Astrocyte (in vitro differentiated cells and primary cell): ENCODE measurements at places on chromosomes 2 and 18.
A peak's percentile ranks its signal among the peaks of the same experiment; 100 is the strongest.

- H3K36me3 ChIP-seq, result no peaks in the 10 kb centered on the region
- peaks cover 4% of the 10 kb centered on the region for H3K27me3 ChIP-seq
- DNase-seq, result no peak
- H3K4me3 ChIP-seq, result no peak overlapping the region
Observed at GRCh38 chr18:10670856-10671255, 145.0 kb downstream of the NAPG start.

GRCh38 chr2:70977605-70978205 is 725 bp upstream of the ANKRD53 start:
- peaks cover 17% of the 10 kb centered on the region for H3K4me1 ChIP-seq
- H3K36me3 ChIP-seq, result no peaks in the 10 kb centered on the region
- no peaks in the 10 kb centered on the region for H3K27me3 ChIP-seq
- peak overlapping the region; percentile 73 for H3K27ac ChIP-seq

- no peak for DNase-seq
- H3K4me3 ChIP-seq, result no peak overlapping the region
- no peaks in the 10 kb centered on the region for H3K4me1 ChIP-seq
- H3K36me3 ChIP-seq, result no peaks in the 10 kb centered on the region
- no peak overlapping the region for H3K27ac ChIP-seq
Observed at GRCh38 chr18:57469884-57470283, 34.7 kb downstream of the ONECUT2 start.

GRCh38 chr2:175166216-175166824 is 1.7 kb downstream of the ATF2 start:
- H3K27ac ChIP-seq, result no peak overlapping the region
- no peaks in the 10 kb centered on the region for H3K36me3 ChIP-seq
- H3K4me1 ChIP-seq, result peaks cover 7% of the 10 kb centered on the region

- H3K27me3 ChIP-seq, result no peaks in the 10 kb centered on the region
- H3K4me3 ChIP-seq, result no peak overlapping the region
- H3K36me3 ChIP-seq, result no peaks in the 10 kb centered on the region
- no peak for DNase-seq
Observed at GRCh38 chr2:98518101-98518500, 73.4 kb downstream of the INPP4A start.

DNA sequence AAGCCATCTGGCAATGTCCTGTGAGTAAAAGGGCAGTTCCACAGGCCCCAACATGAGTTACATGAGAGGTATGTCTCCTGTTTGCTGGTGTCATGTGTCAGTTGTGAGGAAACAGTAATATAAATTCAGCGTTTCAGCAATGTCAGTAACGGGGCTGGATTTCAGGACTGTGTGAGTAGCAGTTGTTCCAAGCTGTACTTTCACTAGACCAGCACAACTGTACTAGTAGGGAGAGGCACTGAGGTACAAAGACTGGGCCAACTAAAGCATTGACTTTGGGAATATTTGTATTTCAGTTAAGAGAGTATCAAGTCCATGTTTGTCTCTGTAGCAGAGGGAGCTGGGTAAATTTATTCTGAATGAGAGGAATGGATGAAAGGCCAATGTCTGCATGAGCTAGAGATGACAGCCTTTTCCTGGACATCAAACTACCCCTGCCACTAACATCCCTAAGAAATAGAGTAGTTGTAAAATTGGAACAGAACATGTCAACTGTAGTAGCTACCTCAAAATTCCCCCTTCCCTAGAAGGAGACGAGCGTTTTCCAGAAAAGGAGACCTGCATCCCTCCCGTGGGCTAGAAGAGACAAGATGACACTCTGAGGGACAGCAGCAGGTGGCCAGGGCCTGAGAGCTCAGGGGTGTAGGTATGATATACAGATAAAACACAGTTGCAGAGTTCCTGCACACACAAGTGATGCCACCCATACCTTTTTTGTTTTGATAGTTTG is 24.4 kb downstream of the EIF4E2 start:
- peaks cover 14% of the 10 kb centered on the region for H3K4me1 ChIP-seq
- DNase-seq, result no peak
- no peaks in the 10 kb centered on the region for H3K27me3 ChIP-seq
- H3K4me3 ChIP-seq, result no peak overlapping the region
- no peak overlapping the region for H3K27ac ChIP-seq
- peaks cover 12% of the 10 kb centered on the region for H3K36me3 ChIP-seq

GRCh38 chr18:59547581-59548182 is 149.5 kb downstream of the CCBE1 start:
- H3K27me3 ChIP-seq, result no peaks in the 10 kb centered on the region
- no peak overlapping the region for H3K27ac ChIP-seq
- no peak overlapping the region for H3K4me3 ChIP-seq
- peak; percentile 92 for DNase-seq
- H3K36me3 ChIP-seq, result no peaks in the 10 kb centered on the region

DNA sequence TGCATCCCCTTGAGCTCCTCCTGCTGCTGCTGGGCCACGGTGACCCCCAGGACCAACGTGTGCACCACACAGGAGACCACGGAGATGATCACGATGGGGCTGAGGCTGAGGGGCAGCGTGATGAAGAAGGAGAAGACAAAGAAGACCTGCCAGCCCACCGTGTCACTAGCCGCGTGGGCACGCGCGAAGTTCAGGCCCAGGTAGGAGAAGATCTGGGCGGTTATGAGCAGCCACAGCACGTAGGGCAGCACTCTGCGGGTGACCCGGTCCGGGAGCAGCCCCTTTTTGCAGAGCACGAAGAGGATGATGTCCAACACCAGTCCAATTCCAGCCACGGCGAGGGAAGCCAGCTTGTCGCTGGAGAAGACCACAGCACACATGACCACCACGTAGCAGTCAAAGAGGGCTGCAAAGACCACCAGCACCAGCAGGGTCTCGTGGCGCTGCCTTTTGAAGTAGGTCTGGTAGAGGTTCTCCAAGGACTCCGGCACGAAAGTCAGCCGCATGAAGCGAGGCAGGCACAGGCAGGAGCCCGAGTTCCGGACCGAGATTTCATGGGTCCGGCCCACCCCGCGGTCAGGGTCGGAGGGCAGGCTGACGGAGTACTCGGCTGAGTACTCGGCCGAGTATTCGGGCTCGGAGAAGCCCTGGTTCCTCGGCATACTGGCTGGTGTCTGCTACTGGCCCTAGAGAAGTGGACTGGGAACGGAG is 1.6 kb downstream of the ADCY3 start:
- peaks cover 11% of the 10 kb centered on the region for H3K4me1 ChIP-seq
- no peak overlapping the region for H3K4me3 ChIP-seq
- DNase-seq, result no peak
- no peaks in the 10 kb centered on the region for H3K36me3 ChIP-seq

- peak; percentile 48 for DNase-seq
- H3K27me3 ChIP-seq, result no peaks in the 10 kb centered on the region
- no peak overlapping the region for H3K4me3 ChIP-seq
- H3K4me1 ChIP-seq, result peaks cover 17% of the 10 kb centered on the region
Observed at GRCh38 chr2:9102861-9103662, 99.6 kb upstream of the MBOAT2 start.

DNA sequence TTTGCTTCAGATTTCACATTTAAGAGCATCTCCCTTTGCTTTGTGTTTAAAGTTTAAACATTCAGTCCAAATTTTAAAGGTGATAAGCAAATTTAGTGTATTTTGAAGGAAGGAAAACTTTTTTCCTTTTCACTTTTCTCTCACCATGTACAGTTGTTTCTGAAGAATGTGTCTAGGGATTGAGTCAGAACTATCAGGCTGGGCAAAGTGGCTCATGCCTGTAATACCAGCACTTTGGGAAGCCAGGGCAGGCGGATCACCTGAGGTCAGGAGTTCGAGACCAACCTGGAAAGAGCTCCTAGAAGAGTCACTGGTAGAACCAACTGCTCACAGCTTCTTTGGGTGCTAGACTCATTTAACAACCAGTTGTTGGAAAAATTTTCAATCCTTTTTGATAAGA is 327.0 kb upstream of the THUMPD2 start:
- H3K27me3 ChIP-seq, result no peaks in the 10 kb centered on the region
- no peaks in the 10 kb centered on the region for H3K36me3 ChIP-seq
- H3K4me1 ChIP-seq, result peaks cover 34% of the 10 kb centered on the region
- peak overlapping the region; percentile 5 for H3K27ac ChIP-seq

DNA sequence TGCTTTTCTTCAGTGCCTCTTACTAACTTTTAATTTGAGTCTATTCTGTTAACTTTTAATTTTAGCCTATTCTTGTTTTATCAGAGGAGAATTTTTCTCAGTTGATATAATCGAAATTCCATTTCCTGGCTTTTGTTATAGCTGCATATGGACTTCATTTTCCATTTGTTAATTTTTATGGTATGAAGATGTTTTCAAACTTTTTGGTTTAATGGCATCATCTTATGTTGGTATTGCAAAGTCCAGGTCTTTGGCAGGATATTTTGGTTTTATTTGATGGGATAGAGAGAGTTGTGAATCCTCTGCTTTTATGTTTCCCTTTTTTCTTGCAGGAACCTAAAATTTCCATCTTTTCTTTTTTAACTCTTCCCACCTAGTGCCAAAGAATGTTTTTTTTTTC is 70.9 kb upstream of the RAPGEF4 start:
- H3K27ac ChIP-seq, result no peak overlapping the region
- H3K27me3 ChIP-seq, result no peaks in the 10 kb centered on the region
- no peak overlapping the region for H3K4me3 ChIP-seq
- H3K4me1 ChIP-seq, result no peaks in the 10 kb centered on the region

- peaks cover 6% of the 10 kb centered on the region for H3K4me1 ChIP-seq
- no peaks in the 10 kb centered on the region for H3K27me3 ChIP-seq
- H3K4me3 ChIP-seq, result no peak overlapping the region
- H3K36me3 ChIP-seq, result no peaks in the 10 kb centered on the region
- no peak overlapping the region for H3K27ac ChIP-seq
Observed at GRCh38 chr2:74079522-74080341, 68.0 kb downstream of the BOLA3 start.

GRCh38 chr2:29014331-29014730 is 33.2 kb downstream of the TOGARAM2 start:
- H3K27me3 ChIP-seq, result no peaks in the 10 kb centered on the region
- no peaks in the 10 kb centered on the region for H3K36me3 ChIP-seq
- H3K27ac ChIP-seq, result no peak overlapping the region
- H3K4me3 ChIP-seq, result no peak overlapping the region
- H3K4me1 ChIP-seq, result peaks cover 44% of the 10 kb centered on the region

GRCh38 chr2:231161877-231162329 is 36.5 kb upstream of the ARMC9 start:
- H3K27ac ChIP-seq, result peak overlapping the region; percentile 96
- peaks cover 18% of the 10 kb centered on the region for H3K36me3 ChIP-seq
- no peaks in the 10 kb centered on the region for H3K27me3 ChIP-seq

DNA sequence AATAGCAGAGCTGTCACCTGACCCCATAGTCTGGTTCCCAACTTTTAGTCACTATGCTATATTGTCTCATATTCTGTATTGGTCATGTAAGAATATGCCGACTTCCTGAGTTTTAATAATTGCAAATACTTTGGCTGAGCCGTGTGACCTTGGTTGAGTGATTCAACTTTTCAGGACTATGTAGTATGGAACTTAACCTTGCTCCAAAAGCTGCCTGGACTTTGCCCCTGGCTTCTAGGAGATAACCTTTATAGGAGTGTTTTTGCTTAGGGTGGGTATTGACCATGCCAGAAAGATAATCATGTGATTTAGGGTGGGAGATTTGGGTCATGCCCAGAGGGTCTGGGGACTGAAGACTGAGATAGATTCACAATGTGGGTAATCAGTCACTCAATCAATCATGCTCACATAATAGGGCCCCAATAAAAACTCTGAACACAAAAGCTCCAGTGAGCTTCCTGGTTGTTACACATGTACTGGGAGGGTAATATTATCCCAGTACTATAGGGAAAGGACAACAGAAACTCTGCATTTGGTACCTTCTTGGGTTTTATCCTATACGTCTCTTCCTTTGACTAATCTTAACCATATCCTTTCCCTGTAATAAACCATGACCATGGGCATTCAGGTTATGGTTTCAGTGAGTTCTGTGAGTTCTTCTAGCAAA is 235.6 kb downstream of the RNF152 start:
- H3K4me1 ChIP-seq, result no peaks in the 10 kb centered on the region
- H3K27ac ChIP-seq, result no peak overlapping the region
- DNase-seq, result no peak

DNA sequence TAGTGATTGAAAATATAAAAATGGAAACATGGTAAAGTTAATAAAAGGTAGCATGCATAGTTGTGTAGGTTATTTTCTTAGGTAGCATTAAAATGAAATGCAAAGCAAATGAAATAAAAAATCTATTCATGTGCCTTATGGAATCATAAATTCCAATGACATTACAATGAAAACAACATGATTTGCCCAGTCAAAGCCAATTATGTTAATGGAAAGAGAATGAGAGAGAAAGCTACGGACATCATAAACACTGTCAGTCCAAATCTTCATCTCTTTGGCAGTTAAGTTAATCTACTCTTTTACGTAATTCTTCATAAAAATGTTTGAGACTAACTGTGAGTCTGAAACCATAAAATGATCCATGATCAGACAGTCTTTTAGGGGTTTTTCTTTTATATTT is 636.7 kb upstream of the SYT4 start:
- no peaks in the 10 kb centered on the region for H3K36me3 ChIP-seq
- no peaks in the 10 kb centered on the region for H3K27me3 ChIP-seq
- H3K27ac ChIP-seq, result no peak overlapping the region
- H3K4me3 ChIP-seq, result no peak overlapping the region

- H3K4me1 ChIP-seq, result no peaks in the 10 kb centered on the region
- no peak overlapping the region for H3K27ac ChIP-seq
- no peak for DNase-seq
- H3K36me3 ChIP-seq, result peaks cover 39% of the 10 kb centered on the region
Observed at GRCh38 chr18:76914314-76914713, 92.0 kb downstream of the ZNF236 start.

- peak; percentile 65 for DNase-seq
- peak overlapping the region; percentile 63 for H3K4me3 ChIP-seq
- H3K27ac ChIP-seq, result peak overlapping the region; percentile 61
- H3K27me3 ChIP-seq, result peaks cover 17% of the 10 kb centered on the region
Observed at GRCh38 chr2:176637486-176638166, 368.4 kb downstream of the MTX2 start.

DNA sequence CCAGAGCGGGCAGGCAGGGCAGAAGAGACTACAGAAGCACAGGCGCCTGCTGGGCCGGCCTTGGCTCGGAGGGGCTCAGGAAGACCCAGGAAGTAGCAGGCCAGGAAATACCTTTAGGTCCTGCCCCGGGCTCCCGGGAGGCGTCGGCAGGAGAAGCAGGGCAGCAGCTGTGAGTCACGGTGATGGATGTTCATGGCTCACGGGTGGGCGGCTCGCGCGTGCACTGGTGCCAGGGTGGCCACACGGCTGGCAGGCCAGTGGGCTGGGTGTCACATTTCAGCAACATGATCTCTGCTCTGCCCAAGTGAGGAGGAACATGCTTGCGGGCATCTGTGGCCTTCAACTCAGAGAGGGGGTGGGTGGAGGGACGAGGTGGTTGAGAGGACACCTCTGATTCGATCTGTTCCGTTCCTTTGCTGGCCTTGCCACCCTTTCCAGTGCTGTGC is 139.3 kb downstream of the KLHL29 start:
- no peaks in the 10 kb centered on the region for H3K36me3 ChIP-seq
- no peak overlapping the region for H3K4me3 ChIP-seq
- H3K27me3 ChIP-seq, result no peaks in the 10 kb centered on the region
- peak; percentile 54 for DNase-seq

DNA sequence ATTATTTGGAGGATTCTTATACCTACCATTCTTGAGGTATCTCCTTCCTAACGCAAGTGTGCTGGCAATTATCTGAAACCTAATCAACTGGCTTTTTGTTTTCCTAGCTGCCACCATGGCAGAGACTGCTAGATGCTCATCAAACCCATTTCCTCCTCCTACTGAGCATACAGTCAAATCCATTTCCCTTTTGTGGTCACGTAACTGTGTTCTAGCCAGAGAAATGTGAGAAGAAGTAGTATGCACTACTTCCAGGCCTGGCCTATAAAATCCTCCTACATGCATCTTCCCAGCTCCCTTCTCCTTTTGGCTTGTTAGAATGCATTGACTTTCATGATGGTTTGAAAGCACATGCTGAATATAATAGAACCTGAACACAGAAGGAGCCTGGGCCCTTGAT is 494.1 kb upstream of the MEIS1 start:
- DNase-seq, result no peak
- no peaks in the 10 kb centered on the region for H3K36me3 ChIP-seq
- H3K4me1 ChIP-seq, result no peaks in the 10 kb centered on the region
- no peaks in the 10 kb centered on the region for H3K27me3 ChIP-seq
- H3K4me3 ChIP-seq, result no peak overlapping the region
- H3K27ac ChIP-seq, result no peak overlapping the region
